ENCODE measurements at places on chromosomes 6 and 20.

DNA sequence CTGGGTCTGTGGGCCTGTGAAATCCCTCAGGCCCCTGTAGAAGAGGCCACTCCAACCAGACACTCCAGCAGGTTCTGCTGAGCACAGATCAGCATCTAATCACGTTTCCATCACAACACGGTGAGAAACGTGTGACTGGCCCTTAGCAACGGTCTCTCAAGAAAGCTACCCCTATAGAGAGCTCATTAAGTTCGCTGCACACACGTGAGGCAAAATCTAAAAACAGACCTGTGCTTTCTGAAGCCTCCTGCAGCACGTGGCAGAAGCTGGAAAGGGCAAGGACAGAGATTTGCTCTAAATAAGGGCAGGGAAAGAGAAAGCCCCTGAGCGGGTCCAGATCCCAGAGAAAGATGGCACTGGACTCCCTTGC, 56.5 kb downstream of the GPR6 start:
- no peak for DNase-seq

GRCh38 chr6:167426651-167427050, 101.8 kb downstream of the TTLL2 start:
- no peak for DNase-seq

DNA sequence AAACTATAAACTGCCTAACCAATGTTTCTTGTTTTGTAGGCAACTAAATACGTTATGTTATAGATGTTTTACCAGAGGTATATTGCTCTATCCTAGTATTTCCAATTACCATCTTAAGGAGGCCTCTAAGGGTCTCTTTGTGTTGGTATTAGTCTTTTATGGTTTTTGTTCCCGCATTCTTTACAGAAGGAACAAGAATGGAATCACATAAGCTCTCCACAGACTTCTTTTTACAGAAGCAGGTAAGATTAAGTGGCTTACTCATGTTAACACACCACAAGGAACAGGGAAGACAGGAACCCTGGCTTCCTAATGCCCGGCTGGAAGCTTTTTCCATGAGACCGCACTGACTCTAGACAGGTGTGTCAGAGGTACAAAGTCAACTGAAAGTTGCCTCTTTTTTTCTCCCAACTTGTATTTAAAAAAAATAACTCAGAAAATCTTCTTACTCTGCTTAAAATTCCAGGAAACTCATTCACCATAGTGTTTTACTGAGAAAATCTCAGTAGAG, 55.1 kb downstream of the FKBP5 start:
- no peak for DNase-seq

DNA sequence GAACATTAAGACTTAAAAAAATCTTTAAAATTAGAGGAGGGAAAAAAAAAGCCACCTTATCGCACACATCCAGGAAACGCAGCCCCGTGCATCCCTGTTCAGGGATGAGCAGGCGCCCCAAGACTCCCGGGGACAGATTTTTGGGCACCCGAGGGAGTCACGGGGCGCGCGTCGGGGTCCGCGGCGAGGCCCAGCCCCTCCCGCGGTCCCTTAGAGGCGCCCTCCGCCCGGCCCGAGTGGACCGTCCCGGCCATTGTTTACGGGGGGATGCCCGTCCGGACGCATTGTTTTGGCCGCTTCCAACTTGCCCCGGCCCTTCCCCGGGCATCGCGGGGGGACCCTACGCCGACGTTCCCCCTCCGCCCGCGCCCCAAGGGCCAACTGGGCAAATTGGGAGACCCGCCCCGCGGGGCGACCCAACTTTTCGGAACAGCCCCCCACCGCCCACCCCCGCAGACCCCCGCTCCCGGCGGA, 610 bp downstream of the ZNF217 start:
- no peak for DNase-seq

GRCh38 chr6:45174045-45174444, 154.1 kb upstream of the RUNX2 start:
- no peak for DNase-seq

DNA sequence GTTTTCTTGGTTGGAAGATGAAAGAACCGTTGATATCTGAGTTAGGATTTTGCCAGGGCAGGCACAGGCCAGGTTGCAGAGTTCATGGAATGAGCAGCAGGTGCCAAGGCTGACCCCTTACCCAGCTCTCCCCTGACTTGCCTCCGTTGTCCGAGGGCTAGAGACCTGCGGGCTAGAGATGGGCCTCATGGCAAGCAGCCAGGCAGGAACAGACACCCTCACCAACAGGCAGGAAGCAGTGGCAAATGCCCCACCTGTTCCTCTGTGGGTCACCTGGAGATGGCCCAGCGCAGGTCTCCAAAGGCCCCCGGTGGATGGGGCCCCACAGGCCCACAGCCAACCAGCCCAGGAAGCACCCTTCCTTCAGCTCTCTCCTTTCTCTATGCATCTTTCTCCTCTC, 186.7 kb upstream of the PMEPA1 start:
- DNase-seq = no peak

DNA sequence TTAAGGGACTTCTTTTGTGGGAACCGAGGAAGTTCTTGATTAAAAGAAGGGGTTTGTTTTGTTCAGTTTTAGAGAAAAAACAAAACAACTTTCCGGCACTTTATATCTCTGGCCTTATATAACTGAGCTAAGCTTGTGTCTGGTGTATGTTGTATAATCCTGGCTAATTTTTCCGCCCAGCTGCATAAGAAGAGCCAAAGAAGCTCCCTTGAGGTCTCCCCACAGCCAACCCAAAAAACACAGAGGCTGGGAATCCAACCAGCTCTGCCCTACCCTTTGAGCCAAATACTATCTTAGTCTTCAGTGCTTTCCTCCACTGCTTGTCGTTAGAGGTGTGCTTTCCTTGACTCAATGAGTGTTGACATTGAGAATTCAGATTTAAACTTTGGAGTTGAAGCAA, 45.5 kb upstream of the RNF146 start:
- no peak for DNase-seq

GRCh38 chr6:157625764-157626163, 197.3 kb upstream of the SNX9 start:
- DNase-seq = no peak

DNA sequence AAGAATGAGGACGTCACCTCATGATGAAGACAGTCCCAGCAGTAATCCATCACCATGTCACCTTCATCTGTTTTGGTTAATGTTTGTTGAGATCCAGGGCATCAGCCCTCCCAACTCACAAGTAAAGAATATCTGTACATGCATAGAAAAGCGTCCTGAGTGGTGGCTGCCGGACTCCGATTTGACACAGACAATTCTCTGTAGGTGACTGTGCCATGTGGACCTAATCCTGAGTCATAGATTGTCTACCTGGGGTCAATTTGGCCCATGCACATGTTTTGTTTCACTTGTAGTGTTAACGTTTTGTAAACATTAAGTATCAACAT, 168.4 kb upstream of the UST start:
- no peak for DNase-seq

- DNase-seq = peak; percentile 7
These were observed 52.3 kb downstream of the HBS1L start for GRCh38 chr6:135002229-135002844.

DNA sequence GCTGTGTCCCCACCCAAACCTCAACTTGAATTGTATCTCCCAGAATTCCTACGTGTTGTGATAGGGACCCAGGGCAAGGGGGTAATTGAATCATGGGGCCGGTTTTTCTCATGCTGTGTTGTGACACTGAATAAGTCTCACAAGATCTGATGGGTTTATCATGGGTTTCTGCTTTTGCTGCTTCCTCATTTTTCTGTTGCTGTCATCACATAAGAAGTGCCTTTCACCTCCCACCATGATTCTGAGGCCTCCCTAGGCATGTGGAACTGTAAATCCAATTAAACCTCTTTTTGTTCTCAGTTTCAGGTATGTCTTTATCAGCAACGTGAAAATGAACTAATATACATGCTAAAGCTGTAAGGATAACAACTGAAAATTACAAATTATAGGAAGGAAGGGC, 88.3 kb downstream of the CDYL start:
- no peak for DNase-seq

DNA sequence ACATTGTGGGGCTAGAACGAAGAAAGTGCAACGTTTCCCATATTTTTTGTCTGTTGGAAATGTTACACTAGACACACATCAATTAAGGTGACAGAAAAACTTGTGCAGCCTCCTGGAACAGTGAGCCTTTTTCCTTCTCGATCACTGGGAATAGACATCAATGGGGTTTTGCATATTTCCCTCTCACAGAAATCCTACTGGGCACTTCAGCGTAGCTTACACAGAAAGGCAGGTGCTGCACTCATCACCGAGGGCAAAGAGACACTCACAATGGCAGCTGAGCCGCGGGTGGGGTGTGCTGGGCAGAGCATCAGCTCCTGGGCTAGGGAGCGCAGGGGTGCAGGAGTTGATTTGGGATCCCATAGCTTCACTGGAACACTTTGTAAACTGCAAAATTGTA, 64.5 kb downstream of the THBS2 start:
- no peak for DNase-seq

DNA sequence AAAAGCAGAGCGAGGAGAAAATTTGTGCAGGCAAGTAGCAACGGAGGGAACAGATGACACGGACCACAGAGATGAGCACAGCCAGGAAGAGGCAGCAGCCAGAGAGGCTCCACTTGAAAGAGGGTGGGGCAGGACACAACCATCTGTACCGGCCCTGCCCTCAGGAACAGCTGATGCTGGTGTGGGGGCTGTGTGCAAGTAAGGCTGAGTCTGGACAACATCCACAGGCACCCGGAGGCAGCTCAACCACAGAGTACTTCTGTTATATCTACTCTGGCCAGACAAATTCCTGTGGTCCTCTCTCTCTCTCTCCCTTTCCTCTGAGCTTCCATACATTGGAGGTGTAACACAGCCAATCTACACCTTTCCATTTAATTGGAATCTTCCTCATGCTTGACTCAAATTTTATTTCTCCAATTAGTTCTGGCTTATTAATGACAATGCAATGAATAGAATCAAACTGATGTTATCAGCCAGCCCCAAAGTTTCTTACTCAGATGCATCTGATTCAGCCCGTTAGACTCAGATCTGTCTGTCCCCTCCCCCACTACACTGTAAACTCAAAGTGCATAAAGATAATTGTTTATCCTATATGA, 24.9 kb downstream of the KIF13A start:
- DNase-seq = peak; percentile 73

GRCh38 chr6:53483423-53484353, 61.2 kb downstream of the GCLC start:
- no peak for DNase-seq

Data from amniotic stem cell (primary cell).